ENCODE measurements at places on chromosomes 16 and 17.

DNA sequence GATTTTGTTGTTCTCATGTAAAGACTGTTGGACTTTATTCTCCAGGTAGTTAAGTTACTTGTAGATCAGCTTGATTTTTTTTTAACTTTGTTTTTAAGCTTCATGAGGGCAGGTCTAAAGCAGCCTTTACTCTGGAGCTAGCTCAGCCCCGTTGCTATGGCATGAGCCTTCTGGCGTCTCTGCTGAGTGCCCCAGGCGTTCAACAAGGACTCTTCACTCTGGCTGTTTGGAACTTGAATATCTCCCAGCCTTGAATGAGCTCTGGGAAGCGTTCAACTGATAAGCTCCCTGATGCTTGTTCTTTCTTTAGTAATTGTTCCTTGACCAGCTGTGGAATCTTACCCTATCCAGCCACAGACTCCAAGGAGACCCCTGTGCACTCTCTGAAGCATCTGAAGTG is 82.3 kb downstream of the GNAO1 start:
- DNase-seq, result no peak

GRCh38 chr17:58684003-58684402 is 7.8 kb downstream of the TEX14 start:
- DNase-seq, result no peak

DNA sequence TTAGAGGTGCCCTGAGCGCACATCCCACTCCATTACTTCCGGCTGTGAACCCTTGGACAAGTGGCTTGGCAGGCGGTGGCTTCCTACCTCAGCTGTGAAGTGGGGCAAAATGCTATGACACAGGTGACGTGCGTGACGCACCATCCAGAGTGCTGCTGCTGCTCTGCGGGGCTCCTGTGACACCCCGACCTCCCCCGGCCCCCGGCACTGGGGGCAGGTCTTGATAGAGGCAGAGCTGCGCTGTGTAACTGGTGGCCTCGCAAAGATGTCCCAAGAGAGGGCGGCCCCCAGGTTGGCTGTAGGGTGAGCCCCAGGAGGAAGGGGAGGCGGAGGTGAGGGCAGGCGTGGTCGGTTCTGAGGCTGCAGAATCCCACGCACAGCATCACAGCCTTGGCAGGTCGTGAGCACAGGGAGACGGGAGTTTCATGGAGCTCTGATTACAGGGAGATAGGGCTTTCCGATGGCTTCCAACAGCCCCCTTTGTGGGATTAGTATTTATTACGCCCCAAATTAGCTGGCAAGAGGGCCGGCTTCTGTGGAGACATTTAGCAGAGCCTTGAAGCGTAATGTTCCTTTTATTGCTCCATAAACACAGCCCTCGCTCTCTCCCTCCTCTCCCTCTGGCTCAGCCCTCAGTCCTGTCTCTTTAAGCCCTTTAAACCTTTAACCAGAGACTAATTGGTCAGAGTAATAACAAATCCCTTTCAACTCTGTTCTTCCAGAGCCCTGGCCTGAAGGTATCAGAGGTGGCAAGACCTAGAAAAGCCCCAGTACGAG is 328.1 kb downstream of the C16orf95 start:
- no peak for DNase-seq

GRCh38 chr16:47486856-47487255 is 25.7 kb downstream of the PHKB start:
- DNase-seq, result no peak

DNA sequence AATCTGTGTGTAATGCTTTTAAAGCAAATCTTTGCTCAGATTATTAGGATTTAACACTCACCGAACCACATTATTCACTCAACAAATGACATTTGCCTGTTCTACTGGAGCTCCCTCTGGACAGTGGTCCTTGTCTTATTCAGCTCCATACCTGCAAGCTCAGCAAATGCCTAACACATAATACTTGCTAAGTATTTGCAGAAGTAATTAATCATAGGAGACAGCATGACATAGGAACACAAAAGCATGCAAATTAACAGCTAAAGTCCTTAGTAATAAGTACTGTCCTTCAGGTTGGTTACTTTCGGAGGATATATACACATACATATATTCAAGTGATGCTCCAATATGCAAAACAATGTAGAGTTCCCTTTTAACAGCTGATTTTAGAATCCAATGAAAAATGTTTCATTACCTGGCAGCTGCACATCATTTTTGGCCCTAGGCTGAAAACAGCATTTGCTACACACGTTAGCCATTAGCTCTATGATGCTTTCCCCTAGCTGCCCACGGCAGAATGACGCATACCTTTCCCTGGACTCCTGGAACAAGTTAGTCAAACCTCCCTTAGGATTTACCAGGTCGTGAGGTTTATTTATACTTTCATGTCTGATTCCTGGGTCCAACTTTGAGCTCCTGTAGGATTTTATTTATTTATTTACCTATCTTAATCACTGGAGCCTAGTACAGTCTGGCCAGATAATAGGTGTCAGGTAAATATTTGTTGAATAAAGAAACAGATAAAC is 8.6 kb downstream of the BRD7 start:
- no peak for DNase-seq

GRCh38 chr16:28067604-28068379 is 4.3 kb upstream of the GSG1L start:
- DNase-seq, result no peak

- DNase-seq, result no peak
Measured at GRCh38 chr16:49619811-49620157, 236.1 kb downstream of the ZNF423 start.

DNA sequence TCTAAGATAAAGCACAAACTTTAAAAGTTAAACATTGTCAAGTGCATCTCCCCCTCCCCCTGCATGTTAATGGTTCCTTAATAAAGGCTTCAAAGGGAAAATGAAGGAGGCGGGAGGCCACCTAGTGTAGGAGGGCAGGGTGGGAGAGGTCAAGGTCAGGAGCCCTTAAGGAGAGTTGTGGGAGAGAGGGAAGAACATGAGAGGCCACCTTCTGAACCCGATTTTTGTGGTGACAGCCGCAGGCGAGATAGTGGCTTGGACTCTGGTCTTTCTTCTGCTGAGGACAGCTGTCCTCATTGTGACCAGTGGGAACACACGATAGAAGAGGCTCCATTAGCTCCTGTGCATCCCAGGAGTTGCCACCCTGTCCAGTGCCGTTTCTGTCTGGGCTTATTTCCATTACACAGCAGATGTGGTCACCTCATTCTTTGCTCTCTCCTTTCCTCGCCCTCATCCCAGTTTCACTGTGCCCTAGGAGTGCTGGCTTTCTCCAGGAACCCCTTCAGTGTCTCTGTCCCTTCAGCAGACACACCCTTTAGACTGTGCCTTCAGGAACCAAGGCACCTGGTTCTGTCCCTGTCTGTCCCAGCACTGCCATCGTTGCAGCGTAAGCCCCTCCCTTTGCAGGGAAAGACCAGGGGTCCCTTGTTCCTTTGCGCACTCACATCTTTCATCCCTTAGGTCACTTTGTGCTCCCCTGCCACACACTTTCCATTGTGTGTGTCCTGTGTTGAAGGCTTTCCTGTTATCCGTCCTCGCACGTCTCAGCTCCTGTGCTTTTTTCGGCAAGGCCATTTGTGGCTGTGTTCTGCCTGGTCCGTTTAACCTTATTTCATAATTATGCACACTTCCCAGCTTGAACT is 7.5 kb downstream of the SEC14L1 start:
- DNase-seq, result no peak

- DNase-seq, result no peak
Measured at GRCh38 chr17:10574324-10574723, 24.9 kb upstream of the MYH2 start.

GRCh38 chr16:66275775-66276428 is 90.6 kb upstream of the CDH5 start:
- no peak for DNase-seq

GRCh38 chr17:63542942-63543821 is 7.1 kb upstream of the DCAF7 start:
- DNase-seq, result no peak

GRCh38 chr17:29569245-29569950 is 897 bp downstream of the TP53I13 start:
- no peak for DNase-seq

- no peak for DNase-seq
Measured at GRCh38 chr16:88905563-88905962, 39.1 kb upstream of the PABPN1L start.

- no peak for DNase-seq
Measured at GRCh38 chr17:16488186-16488967, 3.6 kb downstream of the LRRC75A start.

GRCh38 chr16:85628265-85628556 is 15.1 kb downstream of the GSE1 start:
- no peak for DNase-seq

- DNase-seq, result no peak
Measured at GRCh38 chr17:76830987-76831715, 37.1 kb upstream of the MGAT5B start.

DNA sequence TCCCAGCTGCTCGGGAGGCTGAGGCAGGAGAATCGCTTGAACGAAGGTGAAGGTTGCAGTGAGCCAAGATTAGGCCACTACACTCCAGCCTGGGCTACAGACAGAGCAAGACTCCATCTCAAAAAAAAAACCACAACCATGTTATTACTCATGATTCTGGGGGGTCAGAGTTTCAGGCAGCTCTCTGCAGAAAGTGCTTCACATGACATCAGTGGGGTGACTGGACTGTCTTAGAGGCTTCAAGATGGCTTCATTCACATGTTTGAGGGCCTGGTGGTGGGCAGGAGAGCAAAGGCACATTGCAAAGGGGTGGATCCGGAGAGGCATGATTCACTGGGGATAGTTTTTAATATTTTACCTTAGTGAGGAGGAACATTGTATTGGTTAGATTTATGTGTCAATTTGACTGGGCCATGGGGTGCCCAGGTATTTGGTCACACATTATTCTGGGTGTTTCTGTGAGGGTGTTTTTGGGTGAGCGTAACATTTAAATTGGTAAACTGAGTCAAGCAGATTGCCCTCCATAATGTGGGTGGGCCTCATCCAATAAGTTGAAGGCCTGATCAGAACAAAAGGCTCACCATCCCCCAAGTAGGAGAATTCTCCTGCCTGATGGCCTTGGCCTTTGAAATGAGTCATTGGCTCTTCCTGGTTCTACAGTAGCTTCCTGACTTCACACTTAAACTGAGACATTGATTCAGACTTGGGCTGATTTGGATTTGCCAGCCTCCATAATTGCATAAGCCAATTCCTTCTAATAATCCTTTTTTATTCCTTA is 109.8 kb downstream of the GOSR1 start:
- DNase-seq, result no peak

GRCh38 chr16:3530371-3530914 is 29.6 kb downstream of the CLUAP1 start:
- DNase-seq, result no peak

DNA sequence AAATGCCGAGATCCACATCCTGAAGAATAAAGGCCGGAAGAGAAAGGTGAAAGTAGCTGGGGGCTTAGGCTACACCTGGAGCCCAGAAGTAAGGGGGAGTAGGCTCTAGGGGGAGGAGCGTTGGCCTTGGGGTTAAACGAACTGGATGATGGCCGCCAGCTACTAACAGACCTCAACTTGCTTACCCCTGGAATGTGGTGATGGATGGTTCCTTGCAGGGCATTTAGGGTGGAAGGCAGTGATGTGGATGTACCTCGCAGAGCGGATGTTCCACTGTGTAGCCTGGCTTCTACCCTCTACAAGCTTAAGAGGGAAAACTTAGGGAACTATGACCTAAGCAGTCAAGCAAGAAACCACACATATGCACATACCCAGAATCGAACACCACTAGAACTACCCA is 2.3 kb upstream of the MAZ start:
- DNase-seq, result no peak

- DNase-seq, result no peak
Measured at GRCh38 chr16:20323591-20324117, 3.7 kb downstream of the GP2 start.

GRCh38 chr17:48835971-48836370 is 5.1 kb downstream of the CALCOCO2 start:
- DNase-seq, result no peak

GRCh38 chr17:55898195-55898594 is 147.3 kb downstream of the PCTP start:
- DNase-seq, result no peak

GRCh38 chr16:51615141-51615540 is 464.1 kb upstream of the SALL1 start:
- no peak for DNase-seq

- DNase-seq, result peak; percentile 46
Measured at GRCh38 chr16:84751947-84752346, 52.1 kb downstream of the USP10 start.

DNA sequence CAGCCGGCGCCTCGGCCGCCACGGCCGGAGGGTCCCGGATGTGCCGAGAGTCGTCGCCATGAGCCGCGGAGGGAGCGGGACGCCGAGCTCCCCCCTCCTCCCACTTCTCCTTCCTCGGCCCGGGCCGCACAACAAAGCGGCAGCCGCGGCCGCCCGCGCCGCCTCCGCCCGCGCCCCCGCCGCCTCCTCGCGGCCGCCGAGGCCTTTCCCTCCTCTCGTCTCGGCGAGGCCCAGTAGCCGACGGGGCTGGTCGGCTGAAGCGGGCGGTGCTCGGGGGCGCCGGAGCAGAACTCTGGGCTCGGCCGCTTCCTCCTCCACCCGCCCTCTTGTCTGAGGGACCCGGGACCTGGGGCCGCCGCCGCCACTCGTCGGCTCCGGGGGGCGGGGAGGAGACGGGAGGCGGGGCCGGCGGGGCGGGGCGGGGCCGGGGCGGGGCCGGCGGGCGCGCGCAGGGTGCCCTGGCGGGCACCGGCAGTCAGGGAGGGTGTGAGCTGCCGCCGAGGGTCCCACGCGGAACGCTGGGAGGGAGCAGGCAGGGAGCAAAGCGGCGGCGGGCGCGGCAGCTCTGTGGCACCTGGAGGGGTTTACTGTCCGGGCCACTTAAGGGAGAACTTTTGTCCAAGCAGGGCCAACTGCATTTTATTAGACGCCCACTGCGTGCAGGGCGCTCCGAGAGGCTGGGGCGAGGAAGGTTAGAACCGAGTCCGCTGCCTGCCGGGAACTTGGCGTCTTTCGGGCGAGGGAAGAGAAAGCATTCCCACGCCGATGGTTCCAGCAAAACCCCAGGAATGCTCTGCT is at the start of gene SMURF2:
TSS of gene SMURF2 (minus strand) at position 332 of the 798 bp plus-strand sequence. CDS start 427 bp downstream, outside the sequence.
- DNase-seq, result peak; percentile 74

DNA sequence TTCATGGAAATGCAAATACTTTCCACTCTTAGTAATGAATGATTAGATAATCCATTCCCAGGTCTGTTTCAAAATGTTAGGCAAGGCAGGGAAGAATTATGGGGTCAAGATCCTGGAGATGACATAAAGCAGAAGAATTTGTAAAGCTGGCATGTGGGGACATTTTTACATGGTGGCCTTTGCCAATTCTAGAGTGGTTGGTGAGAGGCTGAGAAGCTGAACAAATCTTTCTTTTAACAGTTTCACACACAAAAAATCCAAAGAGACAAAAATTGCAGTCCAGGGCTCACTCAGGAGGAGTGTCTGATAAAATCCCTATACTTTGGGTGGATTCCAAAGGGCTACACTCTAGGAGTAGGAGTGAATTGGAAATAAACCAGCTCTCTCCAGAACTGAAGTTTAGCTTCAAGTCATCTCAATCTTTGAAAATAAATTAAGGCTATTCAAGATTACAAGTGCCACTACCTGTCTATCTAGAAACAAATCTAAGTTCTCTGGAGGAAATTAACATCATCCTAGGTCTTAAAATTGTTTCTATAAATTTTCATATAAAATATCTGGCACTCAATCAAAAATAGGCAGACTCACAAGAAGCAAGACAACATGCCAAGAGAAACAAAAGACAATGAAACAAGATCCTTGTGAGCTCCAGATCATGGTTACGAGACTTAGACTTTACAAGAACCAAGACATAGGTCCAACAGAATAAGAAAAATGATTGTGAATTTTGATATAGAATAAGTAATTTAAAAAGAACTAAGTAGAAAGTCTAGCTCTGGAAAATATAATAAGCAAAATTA is 113.0 kb upstream of the AXIN2 start:
- DNase-seq, result no peak

All from stimulated activated CD4-positive, alpha-beta T cell treated with anti-CD3 and anti-CD28 coated beads, Interleukin-4, amount 100 ng/mL, for 24 hours (primary cell).